Activated T-helper 2 cell treated with anti-CD3 and anti-CD28 coated beads, Interferon-gamma antibody, Interleukin-2, Interleukin-4, amounts not matched to agents 10 μg/mL and 5 μg/mL and 100 μg/mL, durations not matched to agents 14 hours and 24 hours and 36 hours (primary cell): ENCODE measurements at places on chromosomes 1 and 21. TPM values are rescaled to one million over a fixed set of nuclear protein-coding genes. Genes with fewer than 3 reads are reported as not detected.

The GREM2 gene
- not detected in 2 replicates for total RNA-seq

The VWA5B1 gene
- not detected in 2 replicates for total RNA-seq

The NOTCH2 gene
- 88.0 and 94.5 TPM in 2 replicates for total RNA-seq

The CASZ1 gene
- total RNA-seq, result 8.6 and 9.9 TPM in 2 replicates

- H3K36me3 ChIP-seq, result peaks cover 13% of the 10 kb centered on the region
- H3K27ac ChIP-seq, result no peak overlapping the region
- H3K27me3 ChIP-seq, result no peaks in the 10 kb centered on the region
- peaks cover 76% of the 10 kb centered on the region for H3K4me1 ChIP-seq
- DNase-seq, result no peak
Observed at GRCh38 chr21:42189860-42190485, 29.0 kb upstream of the ABCG1 start.

GRCh38 chr1:59751004-59751395 is 63.7 kb upstream of the HOOK1 start:
- H3K27ac ChIP-seq, result no peak overlapping the region
- no peak for DNase-seq
- H3K27me3 ChIP-seq, result no peaks in the 10 kb centered on the region
- no peaks in the 10 kb centered on the region for H3K36me3 ChIP-seq
- peaks cover 7% of the 10 kb centered on the region for H3K4me1 ChIP-seq
- H3K4me3 ChIP-seq, result no peak overlapping the region

GRCh38 chr1:167983797-167984420 is 47.0 kb upstream of the MPC2 start:
- DNase-seq, result no peak
- H3K27me3 ChIP-seq, result no peaks in the 10 kb centered on the region
- peaks cover 42% of the 10 kb centered on the region for H3K36me3 ChIP-seq
- H3K27ac ChIP-seq, result no peak overlapping the region
- no peak overlapping the region for H3K4me3 ChIP-seq
- peaks cover 13% of the 10 kb centered on the region for H3K4me1 ChIP-seq

DNA sequence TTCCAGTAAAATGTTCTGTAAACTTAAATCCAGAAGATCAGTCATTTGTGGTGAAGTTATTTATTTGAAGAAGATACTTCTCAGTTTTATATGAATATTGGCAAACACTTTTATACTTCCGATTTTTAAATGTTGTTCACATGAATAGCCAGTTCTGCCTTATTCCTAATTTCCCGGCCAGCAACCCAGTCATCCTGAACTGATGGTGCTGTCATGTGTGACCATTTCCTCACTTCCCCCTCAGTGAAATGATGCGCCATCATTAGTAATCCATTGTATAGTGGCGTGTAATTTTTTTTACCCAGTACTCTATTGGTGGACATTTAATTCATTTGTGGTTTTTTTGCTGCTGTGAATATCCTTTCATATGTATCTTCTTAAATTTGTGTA is 16.4 kb downstream of the GPSM2 start:
- H3K36me3 ChIP-seq, result peaks cover 8% of the 10 kb centered on the region
- no peak for DNase-seq
- H3K27ac ChIP-seq, result no peak overlapping the region
- H3K4me1 ChIP-seq, result peaks cover 3% of the 10 kb centered on the region
